ENCODE measurements at places on chromosomes 13 and 19.

DNA sequence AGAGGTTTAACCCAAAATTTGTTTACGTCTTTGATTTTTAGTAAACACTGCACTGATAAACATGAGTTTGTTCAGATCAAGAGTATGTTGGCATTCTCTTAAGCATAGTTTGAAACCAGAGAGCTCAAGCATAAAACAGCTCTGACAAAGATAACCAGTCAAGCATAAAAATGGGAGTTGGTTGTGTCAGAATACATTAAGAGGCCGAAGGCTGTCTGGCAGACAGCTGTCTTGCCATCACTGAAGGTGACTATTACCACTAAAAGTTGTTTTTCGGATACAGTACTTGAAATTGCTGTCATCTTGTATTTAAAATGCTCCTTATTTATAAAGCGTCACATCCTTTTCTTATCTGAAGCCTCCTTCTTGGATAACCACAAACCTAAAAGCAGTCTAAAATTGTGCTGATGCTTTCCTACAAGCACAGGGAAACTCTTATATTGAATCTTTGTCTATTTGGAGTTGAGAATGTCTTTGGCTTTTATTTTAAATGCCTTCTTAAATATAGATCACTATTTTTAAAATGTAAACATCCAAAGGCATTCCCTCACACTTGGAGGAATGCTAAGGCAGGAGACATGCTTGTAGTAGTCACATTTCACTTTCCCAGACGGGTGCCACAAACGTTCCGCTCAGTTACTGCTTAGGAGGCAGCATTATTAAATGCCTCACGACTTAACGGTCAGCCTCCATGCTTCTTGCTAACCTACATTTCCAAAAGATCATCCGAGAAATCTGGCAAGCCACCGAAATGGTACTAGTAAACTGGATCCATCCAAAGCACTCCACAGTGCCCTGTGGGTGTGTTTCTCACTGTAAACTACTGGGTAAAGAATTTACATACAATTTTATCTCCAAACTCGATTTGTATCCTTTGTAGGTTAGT lies 1.5 kb downstream of the SMAD9 start:
- peak; percentile 39 for DNase-seq

DNA sequence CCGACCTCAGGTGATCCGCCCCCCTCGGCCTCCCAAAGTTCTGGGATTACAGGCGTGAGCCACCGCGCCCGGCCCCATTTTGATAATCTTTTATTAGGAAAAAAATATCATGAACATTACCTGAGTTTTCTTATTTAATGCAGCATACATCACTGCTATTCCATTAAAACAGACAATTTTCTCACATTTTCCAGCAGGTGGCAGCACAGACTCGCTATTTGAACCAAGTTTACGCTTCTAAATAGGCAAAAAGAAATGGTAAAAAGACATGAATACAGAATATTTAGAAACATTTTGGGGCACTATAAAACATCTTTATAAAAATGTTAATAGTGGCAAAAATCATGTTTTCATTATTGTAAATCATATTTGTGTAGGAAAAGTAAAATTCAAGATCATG lies 903.1 kb downstream of the SLITRK6 start:
- DNase-seq, result peak; percentile 62

GRCh38 chr19:16026756-16027155 lies 49.5 kb upstream of the TPM4 start:
- DNase-seq, result no peak

DNA sequence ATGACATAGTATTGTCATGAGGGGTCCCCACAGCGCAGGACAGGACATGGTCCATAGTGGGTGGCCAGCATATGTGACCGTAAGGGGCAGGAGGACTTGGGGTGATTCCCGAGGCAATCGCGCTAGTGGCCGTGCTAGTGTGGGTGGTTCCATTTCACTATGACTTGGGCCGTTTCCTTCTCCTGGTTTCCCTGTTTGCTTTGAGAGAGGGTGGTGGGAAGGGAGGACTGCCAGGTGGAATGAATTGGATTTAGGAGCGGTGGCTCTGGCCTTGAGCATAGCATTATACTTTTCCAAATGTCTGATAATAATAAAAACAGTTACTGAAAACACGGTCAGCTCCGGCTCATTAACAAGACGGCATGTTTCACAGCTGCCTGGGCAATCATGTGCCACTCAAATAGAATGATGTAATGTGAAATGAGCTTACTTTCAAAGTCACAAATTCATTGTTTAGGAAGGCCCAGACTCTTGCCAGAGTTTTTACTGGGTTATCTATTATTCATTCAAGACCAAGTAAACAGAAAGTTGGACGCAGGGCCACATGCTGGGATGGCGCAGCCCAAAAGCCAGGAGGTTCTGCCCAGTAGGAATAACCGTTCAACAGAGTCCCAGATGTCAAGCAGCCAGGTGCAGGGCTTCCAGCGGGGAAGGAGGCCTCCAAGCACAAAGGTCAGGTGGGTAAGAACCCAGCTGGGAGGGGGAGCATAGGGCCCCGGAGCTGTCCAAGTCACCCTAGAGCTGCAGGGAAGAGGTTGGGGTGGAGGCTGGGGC lies 19.6 kb upstream of the SLC15A1 start:
- DNase-seq, result peak; percentile 70

GRCh38 chr13:30702006-30702405 lies 33.3 kb upstream of the ALOX5AP start:
- no peak for DNase-seq

DNA sequence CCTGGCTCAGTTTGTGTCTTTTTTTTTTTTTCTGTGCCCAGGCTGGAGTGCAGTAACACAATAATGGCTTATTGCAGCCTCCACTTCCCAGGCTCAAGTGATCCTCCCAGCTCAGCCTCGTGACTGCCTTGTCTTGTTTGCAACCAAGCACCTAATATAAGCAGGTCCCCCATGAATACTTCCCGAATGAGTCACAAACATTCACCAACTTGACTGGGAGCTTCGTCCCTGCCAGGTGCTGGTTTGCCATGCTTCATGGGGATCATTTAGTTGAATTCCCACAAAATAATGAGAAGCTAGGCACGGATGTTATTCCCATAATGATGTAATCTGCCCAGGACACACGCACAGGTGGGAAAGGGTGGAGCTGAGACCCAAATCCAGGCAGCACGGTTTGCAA lies 176.5 kb downstream of the CACNA1A start:
- no peak for DNase-seq

GRCh38 chr13:102694937-102695336 lies at the start of gene METTL21C:
Gene METTL21C, minus strand, starts transcription at chr13:102695044. Its CDS starts 546 bp downstream, at chr13:102694498.
- DNase-seq, result no peak

GRCh38 chr19:1018932-1019615 lies 1.8 kb downstream of the TMEM259 start:
- no peak for DNase-seq

DNA sequence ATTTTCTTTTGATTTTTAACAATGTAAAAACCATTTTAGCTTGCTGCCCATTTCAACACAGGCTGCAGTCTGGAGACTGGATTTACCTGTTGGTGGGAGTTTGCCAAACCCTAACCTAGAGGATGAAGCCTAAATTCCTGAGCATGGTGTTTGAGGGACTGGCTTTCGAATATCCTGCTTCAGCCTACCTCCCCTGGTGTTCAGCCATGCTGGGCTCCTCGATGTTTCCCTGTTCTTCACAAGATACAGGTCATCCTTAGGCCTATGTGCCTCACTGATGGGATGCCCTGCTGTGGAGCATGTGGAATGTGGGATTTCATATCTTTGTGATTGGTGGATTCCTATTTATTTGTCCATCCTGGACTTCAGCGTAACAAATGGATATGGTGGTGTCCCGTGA lies 20.4 kb upstream of the ERCC5 start:
- no peak for DNase-seq

DNA sequence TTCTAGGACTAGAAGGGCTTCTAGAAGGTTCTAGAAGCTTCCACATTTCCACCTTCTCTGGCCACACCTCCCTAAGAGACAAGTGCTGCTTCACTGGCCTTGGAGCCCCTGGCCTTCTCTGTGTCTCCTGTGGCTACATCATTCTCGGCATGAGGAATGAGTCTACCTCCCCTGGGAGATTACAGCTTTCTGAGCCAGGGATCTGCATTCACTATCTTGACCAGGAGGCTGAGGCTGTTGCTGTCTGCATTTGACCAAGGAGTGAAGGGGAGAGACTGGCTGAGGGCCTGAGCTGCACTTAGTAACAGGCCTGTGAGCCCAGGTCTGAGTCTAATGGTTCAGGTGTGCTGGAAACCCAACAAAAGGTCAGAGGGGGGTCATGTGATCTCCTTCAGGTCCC lies 5.3 kb downstream of the CPAMD8 start:
- DNase-seq, result no peak

GRCh38 chr19:50893047-50893736 lies 18.0 kb downstream of the KLK4 start:
- no peak for DNase-seq

- DNase-seq, result no peak
Observed at GRCh38 chr13:47133011-47133445, 236.2 kb upstream of the HTR2A start.

- no peak for DNase-seq
Observed at GRCh38 chr19:5153601-5154128, 184.8 kb downstream of the KDM4B start.

- no peak for DNase-seq
Observed at GRCh38 chr13:44921246-44921877, 67.9 kb downstream of the NUFIP1 start.

DNA sequence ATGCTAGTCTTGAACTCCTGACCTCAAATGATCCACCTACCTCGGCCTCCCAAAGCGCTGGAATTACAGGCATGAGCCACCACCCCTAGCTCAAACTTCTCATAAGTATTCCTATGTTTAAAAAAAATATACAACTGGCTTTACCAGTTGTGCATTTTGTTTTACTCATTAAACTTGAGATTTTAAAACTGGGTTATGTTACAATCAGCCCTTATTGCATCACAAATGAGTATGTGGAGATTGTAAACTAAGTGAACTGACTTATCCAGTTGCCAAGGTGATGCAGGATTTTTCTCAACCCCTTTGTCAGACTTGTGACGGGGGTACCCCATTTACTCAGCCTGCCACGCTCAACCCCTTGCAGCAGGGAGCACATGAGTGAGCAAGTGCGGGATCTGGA lies 14.4 kb upstream of the GTF2F2 start:
- no peak for DNase-seq

DNA sequence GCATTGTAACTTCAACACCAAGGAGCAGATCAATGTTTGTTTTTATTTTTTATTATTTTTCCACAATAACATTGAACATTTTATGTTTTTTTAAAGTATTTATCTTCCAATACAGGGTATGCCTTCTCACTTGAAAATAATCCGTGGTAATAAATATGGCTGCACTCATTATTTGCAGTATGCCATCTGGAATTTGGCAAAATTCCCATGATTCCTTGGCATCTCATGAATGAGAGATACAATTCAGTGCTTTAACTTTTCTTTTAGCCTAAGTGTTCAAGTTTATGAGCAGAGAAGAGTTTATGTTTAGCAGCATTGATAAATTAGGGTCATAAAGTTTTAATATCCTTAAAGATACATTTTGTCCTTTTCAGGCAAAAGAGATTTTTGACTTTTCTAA lies 1109.6 kb upstream of the ATXN8OS start:
- no peak for DNase-seq

- DNase-seq, result no peak
Observed at GRCh38 chr13:52447815-52448552, 2.5 kb downstream of the VPS36 start.
